ENCODE measurements at places on chromosomes 16 and 17. TPM values are rescaled to one million over a fixed set of nuclear protein-coding genes. Genes with fewer than 3 reads are reported as not detected.

- no peaks in the 10 kb centered on the region for H3K27me3 ChIP-seq
- no peak overlapping the region for H3K27ac ChIP-seq
- H3K36me3 ChIP-seq: no peaks in the 10 kb centered on the region
Observed at GRCh38 chr16:76956841-76957240, 234.1 kb upstream of the MON1B start.

GRCh38 chr17:56641894-56642293, 48.4 kb downstream of the NOG start:
- no peak for DNase-seq
- no peak overlapping the region for H3K27ac ChIP-seq
- H3K36me3 ChIP-seq: no peaks in the 10 kb centered on the region
- no peaks in the 10 kb centered on the region for H3K4me1 ChIP-seq

GRCh38 chr16:53654946-53655345, 48.7 kb downstream of the RPGRIP1L start:
- no peak for DNase-seq
- no peaks in the 10 kb centered on the region for H3K4me1 ChIP-seq
- H3K27me3 ChIP-seq: no peaks in the 10 kb centered on the region
- no peaks in the 10 kb centered on the region for H3K36me3 ChIP-seq

DNA sequence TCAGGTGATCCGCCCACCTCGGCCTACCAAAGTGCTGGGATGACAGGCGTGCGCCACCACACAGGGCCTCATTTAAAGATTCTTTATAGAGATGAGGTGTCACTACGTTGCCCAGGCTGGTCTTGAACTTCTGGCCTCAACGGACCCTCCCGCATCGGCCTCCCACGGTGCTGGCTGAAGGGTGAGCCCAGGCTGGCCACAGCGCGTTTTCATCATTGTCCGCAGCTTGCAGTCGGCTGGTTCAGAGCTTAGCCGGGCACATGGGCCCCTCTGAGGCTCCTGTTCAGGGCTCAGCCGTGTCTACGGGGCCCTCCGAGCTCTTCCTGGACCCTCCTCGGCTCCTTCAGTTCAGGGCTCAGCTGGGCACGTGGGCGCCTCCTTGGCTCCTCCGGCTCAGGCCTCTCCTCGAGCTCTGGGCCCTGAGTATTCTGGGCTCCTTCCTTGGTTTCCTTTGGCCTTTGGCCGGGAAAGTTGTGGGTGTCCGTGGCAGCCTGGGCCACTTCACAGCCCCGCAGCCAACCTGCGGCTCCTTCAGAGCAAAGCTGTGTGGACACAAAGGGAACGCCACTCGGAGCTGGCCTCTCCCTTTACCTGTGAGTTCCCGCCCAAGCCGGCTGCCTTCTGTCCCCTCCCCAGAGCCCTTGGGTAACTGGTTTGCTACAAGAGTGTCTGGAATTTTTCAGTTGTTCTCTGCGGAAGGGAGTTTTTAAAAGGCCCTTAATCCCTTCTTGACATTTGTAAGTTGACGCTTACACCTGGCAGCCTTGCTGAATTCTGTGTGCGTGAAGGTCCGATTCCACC, 1.2 kb upstream of the MSLN start:
- DNase-seq: no peak
- H3K4me3 ChIP-seq: no peak overlapping the region
- peaks cover 4% of the 10 kb centered on the region for H3K27me3 ChIP-seq
- peaks cover 7% of the 10 kb centered on the region for H3K4me1 ChIP-seq

GRCh38 chr16:86019446-86020047, 120.6 kb downstream of the IRF8 start:
- H3K27ac ChIP-seq: no peak overlapping the region
- H3K27me3 ChIP-seq: peaks cover 33% of the 10 kb centered on the region
- no peak for DNase-seq

GRCh38 chr16:77191259-77191969, 424 bp downstream of the MON1B start:
- DNase-seq: peak; percentile 54
- H3K27me3 ChIP-seq: no peaks in the 10 kb centered on the region
- H3K27ac ChIP-seq: peak overlapping the region; percentile 100
- peaks cover 40% of the 10 kb centered on the region for H3K4me1 ChIP-seq

- DNase-seq: peak; percentile 84
- H3K4me3 ChIP-seq: no peak overlapping the region
- peaks cover 4% of the 10 kb centered on the region for H3K4me1 ChIP-seq
- H3K36me3 ChIP-seq: no peaks in the 10 kb centered on the region
- no peak overlapping the region for H3K27ac ChIP-seq
- H3K27me3 ChIP-seq: no peaks in the 10 kb centered on the region
Observed at GRCh38 chr17:58447039-58447975, 30.0 kb upstream of the RNF43 start.

DNA sequence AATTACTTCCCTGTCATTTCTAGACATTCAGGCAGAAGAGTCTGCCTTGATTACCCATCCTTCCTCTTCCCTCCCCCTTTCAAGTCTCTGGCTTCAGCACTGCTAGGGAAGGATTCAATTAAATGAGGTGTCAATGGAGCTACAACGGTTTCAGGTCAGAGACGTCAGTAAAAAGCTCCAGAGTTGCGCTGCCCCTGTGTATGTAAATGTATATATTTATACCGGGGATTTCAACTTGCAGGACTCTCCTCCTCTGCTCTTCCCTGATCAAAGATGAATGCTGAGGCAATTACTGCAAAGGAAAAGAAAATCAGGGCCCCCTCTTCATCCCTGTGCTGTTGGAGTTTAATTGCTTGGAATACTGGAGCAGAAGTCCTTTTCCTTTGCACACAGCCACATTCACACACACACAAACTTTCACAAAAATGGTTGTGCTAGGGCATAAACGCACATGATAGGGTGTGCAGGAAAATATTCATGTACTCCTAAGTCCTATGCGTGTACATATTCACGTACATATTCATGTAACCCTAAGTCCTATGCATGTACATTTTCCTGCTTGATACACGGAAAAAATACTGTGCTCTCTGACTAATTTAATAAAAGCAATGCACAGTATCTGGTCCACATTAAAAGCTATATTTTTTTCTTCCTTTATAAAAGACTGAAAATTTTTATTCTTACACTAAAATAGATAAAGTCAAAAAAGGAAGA, 129.7 kb upstream of the PMFBP1 start:
- no peak overlapping the region for H3K27ac ChIP-seq
- no peak for DNase-seq
- H3K4me3 ChIP-seq: no peak overlapping the region
- H3K27me3 ChIP-seq: no peaks in the 10 kb centered on the region

- H3K4me1 ChIP-seq: no peaks in the 10 kb centered on the region
- H3K36me3 ChIP-seq: peaks cover 68% of the 10 kb centered on the region
- no peak overlapping the region for H3K4me3 ChIP-seq
- no peak overlapping the region for H3K27ac ChIP-seq
- DNase-seq: peak; percentile 28
Observed at GRCh38 chr16:16083421-16084156, 134.2 kb downstream of the ABCC1 start.

GRCh38 chr17:35521150-35521549, 16.3 kb downstream of the SLFN12L start:
- H3K27me3 ChIP-seq: no peaks in the 10 kb centered on the region
- no peak for DNase-seq
- peak overlapping the region; percentile 73 for H3K27ac ChIP-seq
- peak overlapping the region; percentile 60 for H3K4me3 ChIP-seq

GRCh38 chr16:77437859-77438258, 3.0 kb upstream of the ADAMTS18 start:
- peaks cover 34% of the 10 kb centered on the region for H3K27me3 ChIP-seq
- no peaks in the 10 kb centered on the region for H3K4me1 ChIP-seq
- no peak overlapping the region for H3K27ac ChIP-seq
- H3K4me3 ChIP-seq: no peak overlapping the region
- no peaks in the 10 kb centered on the region for H3K36me3 ChIP-seq

GRCh38 chr17:73354423-73355284, 42.9 kb upstream of the CDC42EP4 start:
- H3K27me3 ChIP-seq: no peaks in the 10 kb centered on the region
- H3K4me3 ChIP-seq: no peak overlapping the region
- DNase-seq: no peak
- H3K27ac ChIP-seq: no peak overlapping the region
- H3K36me3 ChIP-seq: no peaks in the 10 kb centered on the region
- H3K4me1 ChIP-seq: no peaks in the 10 kb centered on the region

- no peak for DNase-seq
- H3K27ac ChIP-seq: peak overlapping the region; percentile 76
- H3K4me1 ChIP-seq: peaks cover 7% of the 10 kb centered on the region
- H3K27me3 ChIP-seq: no peaks in the 10 kb centered on the region
Observed at GRCh38 chr17:3870871-3871306, 22.0 kb downstream of the CAMKK1 start.

GRCh38 chr17:38959508-38959907, 7.7 kb downstream of the FBXO47 start:
- H3K27ac ChIP-seq: no peak overlapping the region
- H3K4me3 ChIP-seq: no peak overlapping the region
- peaks cover 33% of the 10 kb centered on the region for H3K4me1 ChIP-seq
- H3K36me3 ChIP-seq: no peaks in the 10 kb centered on the region

SLC12A3 gene
- not detected for total RNA-seq

SPAG5 gene
- total RNA-seq: 162 TPM

KRTAP9-8 gene
- total RNA-seq: not detected

C16orf92 gene
- not detected for total RNA-seq

AOC3 gene
- 1.4 TPM for total RNA-seq

Data from activated CD8-positive, alpha-beta T cell treated with anti-CD3 and anti-CD28 coated beads, Interleukin-2, amount 10 ng/mL, durations not matched to agents 7 days and 5 days (primary cell).